NCI-H2029 treated with DMSO at 0.1 percent for 48 hours (cell line): ENCODE measurements at places on chromosomes 16 and 17.

GRCh38 chr16:22346483-22346882 is 27.9 kb downstream of the CDR2 start:
- no peak for DNase-seq

DNA sequence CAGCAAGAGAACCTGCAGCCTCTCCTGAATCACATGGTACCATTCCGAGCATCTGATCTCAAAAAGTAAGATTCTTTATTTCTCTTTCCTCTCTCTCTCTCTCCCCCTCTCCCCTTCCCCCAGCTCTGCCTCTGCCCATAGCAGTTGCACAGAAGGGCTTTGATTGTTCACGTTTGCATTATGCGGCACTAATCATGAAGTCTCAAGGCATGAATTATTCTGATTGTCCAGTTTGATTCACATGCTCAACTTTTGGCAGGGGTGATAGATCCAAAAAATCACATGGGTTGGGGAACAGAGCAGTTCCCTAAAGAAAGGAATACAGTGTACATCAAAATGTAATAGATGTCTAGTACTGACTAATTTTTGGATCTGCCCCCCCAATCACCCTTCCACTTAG is 380.0 kb upstream of the SOX9 start:
- DNase-seq = no peak

- DNase-seq = no peak
These were observed 122.6 kb upstream of the FOXF1 start for GRCh38 chr16:86387468-86388440.

DNA sequence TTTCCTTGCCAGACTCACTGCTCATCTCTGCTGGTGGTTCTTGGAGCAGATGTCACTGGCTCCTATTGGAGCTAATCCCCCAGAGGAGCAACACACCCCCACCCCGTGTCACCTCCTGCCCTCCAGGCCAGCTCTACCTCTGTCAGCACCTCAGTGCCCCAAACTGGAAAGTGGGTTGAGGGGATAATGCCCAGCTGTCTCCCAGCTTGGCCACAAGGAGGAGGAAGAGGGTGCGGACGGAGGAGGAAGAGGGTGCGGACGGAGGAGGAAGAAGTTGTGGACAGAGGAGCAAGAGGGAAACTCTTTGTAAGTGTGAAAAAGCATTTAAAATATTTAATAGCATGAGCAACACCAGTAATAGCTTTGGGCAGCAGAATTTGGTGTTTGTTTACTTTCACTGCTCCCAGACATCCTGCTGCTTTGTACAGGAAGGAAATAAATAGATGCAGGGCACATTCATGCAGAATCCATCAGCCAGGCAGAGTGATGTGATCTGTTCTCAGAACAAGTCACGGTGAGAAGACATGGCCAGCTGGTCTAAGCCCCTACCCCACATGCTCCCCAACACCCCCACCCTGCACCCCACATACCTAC is 82.5 kb downstream of the C17orf67 start:
- DNase-seq = no peak

GRCh38 chr17:73625006-73625405 is 19.2 kb downstream of the SDK2 start:
- no peak for DNase-seq

DNA sequence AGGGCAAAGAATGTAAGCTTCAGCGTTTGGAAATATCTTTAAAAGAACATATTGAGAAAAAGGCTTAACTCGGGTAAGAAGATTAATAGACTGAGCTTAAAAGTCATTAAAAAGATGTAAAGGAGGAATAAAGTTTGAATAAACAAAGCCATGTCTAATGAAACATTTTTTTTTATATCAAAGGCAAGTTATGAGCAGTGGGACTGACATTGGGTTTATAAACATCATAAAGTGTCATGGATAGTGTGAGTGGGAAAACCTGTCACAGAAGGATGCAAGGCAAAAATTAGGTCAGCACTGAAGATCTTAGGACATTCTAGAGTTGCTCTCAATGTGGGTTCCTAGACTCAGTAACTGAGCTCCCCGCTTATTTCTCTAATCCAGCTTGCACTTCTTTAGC is 438.0 kb upstream of the CDH11 start:
- no peak for DNase-seq

- no peak for DNase-seq
These were observed 84.4 kb upstream of the PLCG2 start for GRCh38 chr16:81694494-81695280.

- no peak for DNase-seq
These were observed 10.9 kb downstream of the OGFOD1 start for GRCh38 chr16:56462064-56462796.
